Right renal cortex interstitium (tissue), 3 donors: ENCODE measurements at places on chromosomes 5 and 9. TPM values are rescaled to one million over a fixed set of nuclear protein-coding genes. Genes with fewer than 3 reads are reported as not detected.

SMIM33 gene
- not detected for polyA plus RNA-seq

SLC36A2 gene
- polyA plus RNA-seq = 7.4 TPM

DNA sequence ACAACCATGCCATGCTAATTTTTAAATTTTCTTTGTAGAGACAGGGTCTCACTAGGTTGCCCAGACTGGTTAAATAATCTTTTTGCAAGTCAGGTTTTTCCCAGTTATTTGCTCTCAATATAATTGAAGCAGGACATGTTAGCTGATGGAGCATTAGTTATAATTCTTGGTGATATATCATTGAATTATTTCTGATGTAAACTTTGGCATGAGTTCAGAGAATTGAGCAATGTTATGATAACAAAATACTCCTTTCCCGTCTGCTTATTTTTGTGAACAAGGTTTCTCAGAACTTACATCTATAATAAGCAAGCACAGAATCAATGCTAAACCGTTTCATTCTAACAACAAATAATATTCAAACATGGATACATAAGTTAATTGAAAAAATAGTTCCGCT, 37.8 kb downstream of the BHMT start:
- no peak for DNase-seq

LCN15 gene
- polyA plus RNA-seq = not detected

GRCh38 chr5:34750206-34750605, 88.8 kb upstream of the TTC23L start:
- DNase-seq = no peak

N4BP3 gene
- 3.8 TPM for polyA plus RNA-seq

- no peak for DNase-seq
Measured at GRCh38 chr5:157215514-157216167, 35.0 kb downstream of the ITK start.

DNA sequence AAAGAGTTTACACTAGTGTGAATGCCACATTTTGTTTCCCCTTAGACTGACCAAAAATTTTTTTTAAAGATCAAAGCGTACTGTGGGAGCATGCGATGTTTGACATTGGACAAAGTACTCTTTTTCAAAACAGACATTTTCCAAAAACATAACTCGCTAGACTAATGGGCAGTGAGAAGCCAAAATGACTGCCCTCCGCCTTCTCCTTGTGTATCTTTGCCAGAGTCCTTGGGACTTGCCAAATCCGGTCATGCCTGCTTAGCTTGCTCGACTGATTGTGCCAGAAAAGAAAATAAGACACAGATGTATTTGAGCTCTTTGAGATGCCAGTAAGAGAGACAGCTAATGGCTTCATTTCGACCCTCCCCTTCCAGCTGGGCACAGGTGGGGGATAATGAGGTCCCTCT, 157.5 kb downstream of the MAPKAP1 start:
- no peak for DNase-seq

PRRX2 gene
- polyA plus RNA-seq = 1.00 TPM

- DNase-seq = no peak
Measured at GRCh38 chr5:89988129-89988810, 421.3 kb downstream of the CETN3 start.

RECK gene
- polyA plus RNA-seq = 29.2 TPM

DNA sequence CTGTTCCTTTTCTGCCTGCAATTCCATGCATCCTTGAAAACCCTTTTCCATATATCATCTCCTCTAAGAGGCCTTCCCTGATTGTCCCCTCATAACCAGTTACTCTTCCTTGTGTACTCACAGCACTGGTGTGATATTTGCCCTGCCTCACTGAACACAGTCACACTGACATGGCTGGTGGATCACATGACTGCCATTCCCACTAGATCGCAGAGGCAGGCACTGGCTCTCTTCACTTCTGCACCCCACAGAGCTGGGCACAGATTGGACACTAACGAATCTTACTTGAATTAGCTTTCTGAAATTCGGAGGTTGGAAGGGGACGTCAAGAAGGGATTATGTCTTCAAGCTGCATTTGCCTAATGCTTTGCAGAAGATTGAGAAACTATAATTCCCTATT, 208.0 kb downstream of the PAPPA start:
- no peak for DNase-seq

SOHLH1 gene
- not detected for polyA plus RNA-seq

DNA sequence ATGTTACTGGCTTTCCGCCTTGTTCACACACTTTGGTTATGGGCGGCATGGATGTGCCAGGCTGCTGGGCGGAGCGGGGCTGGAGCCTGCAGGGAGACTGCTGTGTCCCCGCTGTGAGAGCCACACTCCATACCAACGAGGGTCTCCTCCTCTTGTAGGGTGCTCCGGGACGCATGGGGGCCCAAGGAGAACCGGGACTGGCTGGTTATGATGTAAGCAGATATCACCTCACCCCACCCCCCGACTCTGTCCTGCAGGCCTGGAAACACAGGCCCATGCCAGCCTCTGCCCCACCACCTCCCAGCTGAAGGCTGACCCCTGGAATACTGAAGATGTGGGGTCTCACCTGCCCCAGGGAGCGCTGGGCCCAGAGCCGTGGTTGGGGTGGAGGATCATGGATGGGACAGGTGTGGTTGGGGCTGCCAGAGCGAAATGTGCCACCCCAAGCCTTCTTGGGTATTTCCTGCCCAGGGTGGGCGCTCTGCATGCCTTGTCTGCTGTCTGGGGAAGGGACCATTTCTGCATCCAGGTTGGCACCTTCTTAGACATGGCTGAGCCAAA, 39.3 kb upstream of the ORM1 start:
- DNase-seq = no peak

GRCh38 chr9:82021198-82021597, 32.6 kb downstream of the SPATA31D1 start:
- DNase-seq = no peak

ABO gene
- 18.7 TPM for polyA plus RNA-seq

GRCh38 chr9:74494490-74494889, 2.6 kb upstream of the RORB start:
- DNase-seq = no peak

DNA sequence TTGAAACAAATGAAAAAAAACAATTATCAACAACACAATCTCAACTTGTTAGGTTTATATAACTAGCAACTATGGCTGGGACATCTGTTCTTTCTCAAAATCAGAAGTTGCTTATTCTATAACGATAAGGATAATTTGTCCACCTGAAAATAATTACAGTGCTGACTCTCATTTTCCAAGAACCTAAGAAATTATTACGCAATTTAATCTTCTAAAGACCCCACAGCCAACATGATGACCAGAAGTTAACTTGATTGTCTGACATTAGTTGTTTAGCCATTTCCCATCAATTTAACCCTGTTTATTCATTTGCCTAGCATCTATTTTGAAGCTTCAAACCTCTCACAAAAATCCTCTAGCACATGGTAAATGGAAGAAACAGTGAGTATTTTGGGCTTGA, 293.8 kb downstream of the ELAVL2 start:
- no peak for DNase-seq

COL5A1 gene
- 77.2 TPM for polyA plus RNA-seq

TLX3 gene
- not detected for polyA plus RNA-seq

PKD2L2 gene
- 0.26 TPM for polyA plus RNA-seq

GFM2 gene
- 53.3 TPM for polyA plus RNA-seq

DNA sequence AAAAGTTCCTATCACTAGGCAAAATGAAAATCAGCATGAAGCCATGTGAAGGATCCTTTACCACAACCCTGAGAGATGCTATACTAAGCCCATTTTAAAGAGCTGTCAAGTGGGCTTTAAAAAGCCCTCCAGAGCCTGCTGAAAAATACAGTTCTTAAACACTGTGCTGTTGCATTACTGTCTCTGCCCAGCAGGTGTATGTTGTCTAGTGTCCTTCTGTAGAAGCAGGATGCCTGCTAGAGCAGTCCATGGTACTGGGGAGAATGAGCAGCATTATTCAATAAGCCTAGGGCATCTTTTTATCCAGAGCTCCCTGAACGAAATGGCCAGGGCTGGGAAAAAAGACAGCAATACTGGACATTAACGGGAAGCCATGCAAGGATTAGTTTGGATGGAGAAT, 126.2 kb upstream of the PLCXD3 start:
- DNase-seq = no peak

DNA sequence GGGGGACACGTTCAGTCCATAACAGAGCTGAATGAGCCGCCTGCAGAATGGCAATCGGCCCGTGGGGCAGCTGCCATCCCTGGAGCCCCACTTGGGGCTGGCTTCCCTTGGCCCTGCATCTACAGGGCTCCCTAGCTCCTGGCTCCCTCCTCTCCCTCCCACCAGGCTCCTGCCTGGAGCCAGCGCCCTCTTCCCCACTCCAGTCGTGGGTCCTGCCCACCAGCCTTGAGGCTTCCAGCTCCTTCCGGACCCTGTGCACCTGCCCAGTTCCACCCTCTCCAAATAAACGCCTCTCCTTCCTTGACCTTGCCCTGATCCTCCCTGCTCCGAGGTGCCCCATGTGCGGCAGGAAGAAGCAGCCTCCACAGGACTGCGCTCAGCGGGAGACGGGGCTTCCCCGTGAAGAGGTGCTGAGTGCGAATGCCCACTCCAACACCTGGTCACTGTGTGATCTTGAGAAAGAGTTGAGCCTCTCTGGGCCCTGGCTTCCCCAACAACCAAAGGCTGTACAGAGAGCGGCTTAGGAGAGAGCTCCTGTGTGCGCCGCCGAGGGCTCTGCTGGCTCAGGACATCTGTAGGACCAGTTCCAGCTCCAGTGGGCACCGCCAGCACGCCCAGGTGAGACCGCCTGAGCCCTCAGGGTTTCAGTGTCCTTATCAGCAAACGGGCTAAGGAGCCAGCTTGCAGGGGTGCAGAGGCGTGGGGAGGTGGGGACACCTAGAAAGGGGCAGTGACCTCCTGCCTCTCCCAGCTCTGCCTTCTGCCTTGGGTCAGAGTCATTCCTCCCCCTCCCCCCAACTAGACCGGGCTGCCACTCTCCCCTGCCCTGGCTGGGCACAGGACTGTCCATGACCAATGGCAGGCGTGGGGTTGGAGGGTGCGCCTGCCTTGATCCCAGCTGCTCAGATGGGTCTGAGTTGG, 12.1 kb downstream of the C9orf50 start:
- DNase-seq = no peak

GRCh38 chr9:80794197-80794596, 895.1 kb downstream of the TLE1 start:
- no peak for DNase-seq

DNA sequence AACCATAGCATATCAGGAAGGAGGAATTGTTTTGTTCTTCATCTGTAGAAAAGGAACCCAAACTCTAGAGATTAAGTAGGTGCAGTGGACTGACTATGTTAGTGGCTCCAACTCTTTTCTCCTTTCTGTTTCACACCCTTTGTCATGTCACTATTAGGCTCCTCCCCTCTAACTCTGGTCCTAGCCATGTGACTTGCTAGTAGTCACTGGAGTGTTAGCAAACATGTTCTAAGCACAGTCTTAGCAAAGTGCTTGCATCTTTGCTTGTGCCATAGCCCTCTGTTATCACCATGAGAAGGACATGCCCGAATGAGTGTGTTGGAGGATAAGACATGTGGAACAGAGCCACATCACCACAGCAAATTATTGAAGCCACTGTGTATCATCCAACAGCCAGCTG, 55.4 kb upstream of the PPP3R2 start:
- no peak for DNase-seq

DNA sequence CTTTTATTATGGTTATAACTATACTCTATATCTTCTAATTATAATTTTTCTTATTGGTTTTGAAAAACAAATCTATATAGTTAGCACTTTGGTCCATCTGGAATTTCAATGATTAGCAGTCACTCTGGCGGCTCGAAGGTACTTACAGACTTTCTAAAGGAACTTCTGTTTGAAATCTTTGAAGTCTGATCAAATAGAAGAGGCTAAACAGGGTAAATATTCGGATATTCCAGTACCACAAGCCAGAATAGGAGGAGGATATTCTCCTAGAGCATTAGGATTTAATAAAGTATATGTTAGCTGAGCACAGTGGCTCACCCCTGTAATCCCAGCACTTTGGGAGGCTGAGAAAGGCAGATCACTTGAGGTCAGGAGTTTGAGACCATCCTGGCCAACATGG, 38.7 kb upstream of the HSD17B3 start:
- DNase-seq = no peak

DNA sequence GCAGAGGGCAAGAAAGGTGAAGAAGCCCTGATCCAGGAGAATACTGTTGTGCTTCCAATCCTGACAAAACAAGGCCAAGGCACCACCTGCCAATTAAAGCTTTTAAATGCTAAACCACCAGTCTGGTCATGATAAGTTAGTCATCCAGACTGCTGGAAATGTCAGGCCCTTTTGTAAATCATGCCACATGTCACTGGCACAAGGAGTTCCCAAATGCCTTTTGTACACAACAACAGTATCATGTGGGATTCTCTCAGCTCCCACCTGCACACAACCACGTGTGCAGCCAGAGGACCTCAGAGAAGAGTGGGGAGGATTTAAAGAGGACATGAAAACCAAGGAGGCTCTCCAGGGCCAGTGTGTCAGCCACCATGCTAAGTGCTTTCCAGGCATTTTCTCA, 99.3 kb downstream of the CDK5RAP2 start:
- no peak for DNase-seq

- no peak for DNase-seq
Measured at GRCh38 chr5:131430794-131431193, 166.9 kb downstream of the CDC42SE2 start.

DNA sequence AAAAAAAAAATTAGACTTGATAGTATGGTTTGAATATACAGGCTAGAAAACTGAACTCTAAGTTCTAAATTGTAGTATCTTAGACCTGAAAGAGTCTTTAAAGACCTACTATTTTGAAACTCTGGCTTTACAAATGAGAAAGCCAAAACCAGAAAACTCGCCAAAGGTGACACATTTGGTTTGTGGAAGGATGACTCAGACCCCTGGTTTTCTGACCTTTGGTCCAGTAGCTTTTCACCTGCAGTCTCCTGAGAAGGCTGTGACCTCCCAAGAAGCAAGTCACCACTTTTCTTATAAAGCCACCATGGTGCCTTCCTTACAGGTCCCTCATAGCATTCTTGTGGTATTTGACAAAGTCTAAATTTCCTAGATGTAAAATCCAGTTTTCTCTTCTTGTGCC, 102.1 kb upstream of the CEP78 start:
- DNase-seq = no peak

- DNase-seq = no peak
Measured at GRCh38 chr5:3194684-3195083, 400.9 kb upstream of the IRX1 start.

C9orf40 gene
- 6.0 TPM for polyA plus RNA-seq
